ENCODE measurements at places on chromosomes 13 and 19. TPM values are rescaled to one million over a fixed set of nuclear protein-coding genes. Genes with fewer than 3 reads are reported as not detected.

GRCh38 chr13:102968572-102969228 is 97.5 kb downstream of the SLC10A2 start:
- no peak for DNase-seq

Gene RLN3
- total RNA-seq, result not detected

DNA sequence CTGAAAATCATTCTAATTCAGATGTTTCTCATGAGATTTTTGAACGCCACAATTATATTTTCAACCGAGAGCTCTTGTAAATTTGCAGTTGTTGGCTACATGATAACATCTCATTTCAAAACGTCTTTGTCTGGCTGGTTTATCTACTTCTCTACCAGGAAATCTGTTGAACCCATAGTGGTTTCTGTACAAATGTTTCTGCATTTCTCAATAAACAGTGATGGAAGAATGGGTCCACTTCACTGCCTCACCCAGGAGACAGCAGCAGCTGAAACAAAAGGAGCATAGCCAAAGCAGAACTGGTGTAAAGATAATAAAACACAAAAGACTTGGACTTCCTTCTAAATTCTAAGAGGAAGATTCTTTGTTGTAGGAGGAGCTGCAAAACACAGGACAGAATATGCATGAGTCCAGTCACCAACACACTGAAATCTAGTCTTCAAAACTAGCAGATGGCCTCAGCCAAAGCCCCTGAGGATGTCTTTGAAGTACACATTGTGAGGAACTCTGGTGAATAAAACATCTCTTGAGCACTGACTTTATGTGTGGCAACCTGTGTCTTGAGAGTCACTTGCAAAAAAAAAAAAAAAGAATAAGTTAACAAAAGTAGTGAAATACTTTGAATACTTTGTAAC is 68.6 kb upstream of the FGF14 start:
- DNase-seq, result no peak

Gene PPP2R1A
- 237 TPM for total RNA-seq

DNA sequence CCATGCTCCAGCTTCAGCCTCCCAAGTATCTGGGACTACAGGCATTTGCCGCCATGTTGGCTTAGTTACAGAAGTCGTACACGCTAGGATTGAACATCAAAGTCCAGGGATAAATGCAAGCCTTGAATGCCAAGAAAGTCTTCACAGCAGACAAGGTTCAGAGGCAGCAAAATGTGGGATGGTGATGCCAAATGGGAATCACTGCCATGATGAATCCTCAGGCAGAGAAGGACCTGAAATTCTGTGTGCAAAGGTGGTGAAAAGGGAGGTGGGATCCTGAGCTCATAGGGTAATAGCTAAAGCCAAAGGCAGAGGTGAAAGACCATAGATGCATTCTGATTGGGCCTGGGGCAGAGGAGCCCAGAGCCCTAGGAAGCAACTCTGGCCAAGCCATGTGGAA is 79.3 kb upstream of the STK24 start:
- DNase-seq, result no peak

- DNase-seq, result no peak
Observed at GRCh38 chr19:55320844-55321419, 4.2 kb downstream of the TMEM150B start.

DNA sequence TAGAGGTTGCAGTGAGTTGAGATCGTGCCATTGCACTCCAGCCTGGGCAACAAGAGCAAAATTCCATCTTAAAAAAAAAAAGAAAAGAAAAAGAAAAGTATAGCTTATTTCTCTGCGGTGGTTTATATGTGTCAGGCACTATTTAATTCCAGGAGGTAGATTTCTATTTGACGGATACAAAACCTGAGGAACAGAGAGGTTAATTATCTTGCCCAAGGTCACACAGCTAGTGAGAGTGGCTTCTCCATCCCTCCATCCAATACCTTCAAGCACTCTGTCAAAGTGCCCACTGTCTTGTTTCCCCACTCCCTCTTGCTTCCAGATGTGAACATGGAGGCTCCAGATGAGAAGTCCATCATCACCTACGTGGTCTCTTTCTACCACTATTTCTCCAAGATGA is 34.8 kb downstream of the SPTBN4 start:
- DNase-seq, result no peak

DNA sequence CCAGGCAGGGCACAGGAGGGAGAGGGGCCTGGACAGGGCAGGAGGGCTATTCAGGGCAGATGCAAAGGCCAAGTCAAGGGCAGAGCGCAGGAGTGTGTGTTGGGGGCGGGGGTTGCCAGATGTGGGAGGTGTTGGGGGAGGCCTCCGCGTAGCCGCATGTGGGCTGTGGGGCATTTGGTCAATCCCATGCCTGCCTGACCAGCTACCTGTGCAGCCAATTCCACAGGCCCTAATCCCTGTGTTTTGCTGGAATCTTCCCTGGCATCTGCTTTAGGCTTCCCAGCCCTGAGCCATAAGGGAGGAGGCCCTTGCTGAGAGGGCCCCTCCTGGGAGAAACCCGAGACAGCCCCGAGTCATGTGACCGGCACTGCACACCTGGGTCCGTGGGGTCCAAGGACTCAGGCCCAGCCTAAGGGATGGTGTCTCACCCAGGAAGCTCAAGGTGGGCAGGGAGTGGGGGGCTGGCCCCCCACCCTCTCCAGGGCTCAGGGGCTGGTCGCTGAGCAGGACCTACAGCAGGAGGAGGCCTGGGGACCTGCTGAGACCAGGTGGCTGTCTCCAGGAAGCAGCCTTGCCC is 20.3 kb downstream of the RFX1 start:
- no peak for DNase-seq

DNA sequence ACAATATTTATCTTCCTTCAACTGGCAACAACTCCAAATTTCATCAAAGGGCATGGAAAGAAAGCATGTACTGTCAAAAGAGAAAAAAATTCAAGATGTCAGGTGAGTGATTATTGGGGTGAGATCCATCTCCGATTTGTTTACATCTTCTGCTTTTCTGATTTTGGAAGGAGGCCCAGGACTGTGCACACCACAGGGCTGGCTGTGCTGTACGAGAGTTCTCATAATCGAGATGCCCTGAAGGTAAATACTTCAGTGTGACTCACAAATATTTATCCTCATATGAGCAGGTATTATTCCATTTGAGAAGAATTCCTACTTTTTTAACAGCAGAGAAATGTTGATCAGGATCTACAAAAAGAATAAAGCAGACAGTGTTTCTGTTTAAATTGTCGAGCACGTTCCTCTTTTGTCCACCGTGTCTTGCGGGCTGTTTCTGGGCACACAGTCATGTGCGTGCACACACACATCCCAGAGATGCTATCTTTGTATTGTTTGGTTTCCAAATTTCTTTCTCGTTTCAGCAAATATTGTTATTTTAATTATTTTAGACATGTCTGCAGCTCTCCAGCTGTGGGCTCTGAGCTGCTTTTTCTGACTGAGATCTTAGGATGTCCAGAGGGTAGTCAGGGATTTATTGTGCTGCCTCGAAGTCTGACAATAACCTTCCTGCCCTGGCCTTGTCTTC is 103.8 kb downstream of the KL start:
- DNase-seq, result no peak

Gene APLP1
- 2.4 TPM for total RNA-seq

Gene PSG6
- total RNA-seq, result not detected

Gene LGALS7B
- total RNA-seq, result not detected

Gene UQCRFS1
- 44.5 TPM for total RNA-seq

DNA sequence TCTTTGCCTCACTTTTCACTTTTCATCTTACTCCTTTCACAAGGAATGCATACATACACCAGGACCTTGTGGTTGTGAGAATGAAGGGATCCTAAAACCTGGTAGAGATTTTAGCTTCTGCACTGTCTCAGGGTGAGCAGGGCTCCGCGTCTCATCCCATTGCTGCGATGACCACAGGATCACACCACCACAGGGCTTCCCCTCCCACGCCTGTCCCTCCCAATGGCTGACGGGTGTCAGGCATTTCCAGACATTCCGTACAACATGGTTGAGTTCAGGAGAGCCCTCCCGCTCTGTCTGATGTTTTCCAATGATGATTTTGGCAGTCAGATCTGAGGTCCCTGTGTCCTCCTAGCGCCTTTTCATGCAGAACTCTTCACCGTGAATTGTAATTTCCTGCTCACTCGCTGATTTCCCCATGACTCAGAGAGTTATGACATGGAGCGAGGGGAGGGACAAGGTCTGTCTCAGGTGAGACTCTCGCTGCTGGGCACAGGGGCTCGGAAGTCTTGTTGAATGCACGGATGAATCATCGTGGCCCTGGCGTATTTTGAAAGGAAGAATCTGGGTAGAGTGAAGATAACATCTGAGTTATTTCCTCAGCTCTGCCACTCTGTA is 102.8 kb downstream of the TEX29 start:
- DNase-seq, result no peak

GRCh38 chr13:80242728-80243427 is 98.0 kb downstream of the SPRY2 start:
- DNase-seq, result no peak

- no peak for DNase-seq
Observed at GRCh38 chr13:22428188-22428828, 752.5 kb upstream of the SGCG start.

DNA sequence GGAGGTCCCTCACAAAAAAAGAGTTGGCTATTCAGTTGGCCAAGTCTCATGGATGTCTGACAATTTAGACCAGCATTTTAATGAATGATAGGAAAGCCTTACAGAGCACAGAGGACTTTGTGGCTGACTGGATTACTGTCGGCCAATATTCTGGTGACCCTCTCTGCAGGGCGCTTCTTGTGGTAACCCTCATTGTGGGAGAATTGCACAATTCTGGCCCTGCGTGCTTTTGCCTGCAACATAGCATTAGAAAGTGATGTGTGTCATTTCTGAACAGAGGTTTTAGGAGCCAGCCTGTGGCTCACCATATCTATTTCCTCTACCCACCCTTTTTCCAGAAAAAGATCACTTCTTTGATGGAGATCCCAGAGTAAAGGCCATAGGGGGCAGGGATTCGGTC is 71.4 kb downstream of the EFNB2 start:
- DNase-seq, result no peak

DNA sequence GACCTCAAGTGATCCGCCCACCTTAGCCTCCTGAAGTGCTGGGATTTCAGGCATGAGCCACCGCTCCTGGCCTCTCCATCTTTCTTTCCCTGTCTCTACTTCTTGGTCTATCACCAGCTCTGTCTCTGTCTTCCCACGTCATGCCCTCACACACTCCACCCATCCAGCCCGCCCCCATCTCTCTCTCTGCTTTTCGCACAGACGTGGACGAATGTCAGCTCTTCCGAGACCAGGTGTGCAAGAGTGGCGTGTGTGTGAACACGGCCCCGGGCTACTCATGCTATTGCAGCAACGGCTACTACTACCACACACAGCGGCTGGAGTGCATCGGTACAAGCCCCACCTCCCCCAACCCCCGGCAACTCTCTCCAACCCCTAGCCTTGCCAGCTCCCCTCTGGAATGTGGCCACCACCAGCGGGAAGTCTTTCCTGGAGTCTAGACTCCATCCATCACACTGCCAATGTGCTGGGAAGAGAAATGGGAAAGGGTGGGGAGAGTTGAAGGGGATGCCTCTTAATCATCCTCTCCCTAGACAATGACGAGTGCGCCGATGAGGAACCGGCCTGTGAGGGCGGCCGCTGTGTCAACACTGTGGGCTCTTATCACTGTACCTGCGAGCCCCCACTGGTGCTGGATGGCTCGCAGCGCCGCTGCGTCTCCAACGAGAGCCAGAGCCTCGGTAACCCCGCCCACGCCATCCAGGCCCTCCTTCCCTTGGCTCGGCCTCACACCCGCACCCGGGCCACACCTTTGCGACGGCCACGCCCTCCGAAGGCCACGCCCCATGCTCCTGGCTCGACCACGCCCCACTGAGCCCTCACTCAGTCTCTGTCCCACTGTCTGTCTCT is 22.5 kb downstream of the LTBP4 start:
- no peak for DNase-seq

DNA sequence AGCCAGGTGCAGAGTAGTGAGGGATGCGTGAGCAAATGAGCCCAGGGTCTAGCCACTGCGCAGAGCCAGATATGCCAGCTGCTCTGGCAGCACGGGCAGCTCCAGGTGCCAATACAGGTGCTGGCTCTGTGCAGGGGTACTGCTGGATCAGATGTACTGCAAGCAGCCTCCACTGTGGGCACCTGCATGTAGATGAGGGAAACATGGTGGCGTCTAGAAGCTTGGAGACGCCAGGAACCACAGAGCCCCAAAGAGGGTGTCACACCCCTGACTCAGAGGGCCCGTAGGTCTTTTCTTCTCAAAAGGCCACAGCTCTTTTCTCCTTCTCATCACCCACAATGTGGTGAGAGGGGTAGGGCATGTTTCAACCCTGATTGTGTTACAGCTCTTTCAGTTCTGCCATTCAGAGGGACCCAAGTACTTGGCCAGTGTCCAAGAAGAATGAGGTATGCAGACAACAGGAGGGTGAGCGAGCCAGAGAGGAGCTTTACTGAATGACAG is 244.4 kb upstream of the SLITRK1 start:
- DNase-seq, result no peak

DNA sequence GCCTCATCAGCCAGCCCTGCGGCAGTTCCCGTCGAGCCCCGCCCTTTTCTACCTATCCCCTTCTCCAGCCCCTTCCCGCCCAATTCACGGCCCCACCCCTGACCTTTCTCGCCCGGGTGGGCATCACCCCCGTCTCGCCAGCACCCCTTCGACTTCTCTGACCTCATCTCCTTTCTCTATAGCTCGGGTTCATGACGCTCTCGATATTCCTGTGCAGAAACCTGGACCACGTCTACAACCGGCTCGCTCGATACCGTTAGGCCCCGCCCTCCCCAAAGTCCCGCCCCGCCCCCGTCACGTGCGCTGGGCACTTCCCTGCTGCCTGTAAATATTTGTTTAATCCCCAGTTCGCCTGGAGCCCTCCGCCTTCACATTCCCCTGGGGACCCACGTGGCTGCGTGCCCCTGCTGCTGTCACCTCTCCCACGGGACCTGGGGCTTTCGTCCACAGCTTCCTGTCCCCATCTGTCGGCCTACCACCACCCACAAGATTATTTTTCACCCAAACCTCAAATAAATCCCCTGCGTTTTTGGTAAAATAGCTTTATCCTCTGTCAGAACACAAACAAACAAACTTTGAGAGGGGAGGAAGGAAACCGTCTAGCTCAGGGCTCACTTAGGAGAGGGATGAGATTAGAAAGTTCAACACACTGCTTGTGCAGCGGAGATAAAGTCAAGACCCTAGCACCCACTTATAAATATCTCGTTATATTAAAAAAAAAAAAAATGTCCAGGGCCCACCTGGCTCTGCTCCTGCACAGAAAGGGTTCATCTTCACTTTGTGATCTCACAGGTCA is 5.1 kb downstream of the CD37 start:
- no peak for DNase-seq

DNA sequence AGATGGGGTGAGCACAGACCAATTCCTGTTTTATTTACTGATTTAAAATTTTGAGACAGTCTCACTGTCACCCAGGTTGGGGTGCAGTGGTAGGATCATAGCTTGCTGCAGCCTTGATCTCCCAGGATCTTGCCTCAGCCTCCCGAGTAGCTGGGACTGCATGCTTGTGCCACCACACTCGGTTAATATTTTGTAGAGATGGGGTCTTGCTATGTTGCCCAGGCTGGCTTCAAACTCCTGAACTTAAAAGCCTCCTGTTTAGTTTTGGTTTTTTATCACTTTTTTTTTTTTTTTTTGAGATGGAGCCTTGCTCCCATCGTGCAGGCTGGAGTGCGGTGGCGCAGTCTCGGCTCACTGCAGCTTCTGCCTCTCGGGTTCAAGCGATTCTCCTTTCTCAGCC is 4.7 kb downstream of the UBA52 start:
- DNase-seq, result no peak

- DNase-seq, result no peak
Observed at GRCh38 chr19:51431124-51431523, 13.7 kb upstream of the SIGLEC10 start.
